Caki2 (cell line): ENCODE measurements at places on chromosomes 1 and 21. TPM values are rescaled to one million over a fixed set of nuclear protein-coding genes. Genes with fewer than 3 reads are reported as not detected.

DNA sequence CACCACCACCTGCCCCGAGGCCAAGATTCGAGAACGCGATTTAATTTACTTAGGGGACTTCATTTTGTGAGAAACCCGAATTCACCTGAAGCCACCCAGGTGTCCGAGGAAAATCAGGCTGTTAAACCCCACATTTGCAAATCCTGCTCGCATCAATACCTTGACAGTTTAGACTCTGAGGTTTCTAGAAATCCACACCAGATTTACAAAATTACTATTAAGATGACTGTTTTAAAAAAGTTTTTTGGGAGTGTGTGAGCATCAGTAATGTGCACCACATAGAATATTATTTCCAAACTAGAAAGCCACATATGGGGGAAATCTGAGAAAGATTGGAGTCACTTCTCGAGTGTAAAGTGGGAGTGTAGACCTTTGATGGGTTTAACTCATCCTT lies 685 bp downstream of the RIMKLA start:
- no peak for DNase-seq

- peak; percentile 18 for DNase-seq
These were observed 35.4 kb upstream of the CD1D start for GRCh38 chr1:158145173-158145719.

DNA sequence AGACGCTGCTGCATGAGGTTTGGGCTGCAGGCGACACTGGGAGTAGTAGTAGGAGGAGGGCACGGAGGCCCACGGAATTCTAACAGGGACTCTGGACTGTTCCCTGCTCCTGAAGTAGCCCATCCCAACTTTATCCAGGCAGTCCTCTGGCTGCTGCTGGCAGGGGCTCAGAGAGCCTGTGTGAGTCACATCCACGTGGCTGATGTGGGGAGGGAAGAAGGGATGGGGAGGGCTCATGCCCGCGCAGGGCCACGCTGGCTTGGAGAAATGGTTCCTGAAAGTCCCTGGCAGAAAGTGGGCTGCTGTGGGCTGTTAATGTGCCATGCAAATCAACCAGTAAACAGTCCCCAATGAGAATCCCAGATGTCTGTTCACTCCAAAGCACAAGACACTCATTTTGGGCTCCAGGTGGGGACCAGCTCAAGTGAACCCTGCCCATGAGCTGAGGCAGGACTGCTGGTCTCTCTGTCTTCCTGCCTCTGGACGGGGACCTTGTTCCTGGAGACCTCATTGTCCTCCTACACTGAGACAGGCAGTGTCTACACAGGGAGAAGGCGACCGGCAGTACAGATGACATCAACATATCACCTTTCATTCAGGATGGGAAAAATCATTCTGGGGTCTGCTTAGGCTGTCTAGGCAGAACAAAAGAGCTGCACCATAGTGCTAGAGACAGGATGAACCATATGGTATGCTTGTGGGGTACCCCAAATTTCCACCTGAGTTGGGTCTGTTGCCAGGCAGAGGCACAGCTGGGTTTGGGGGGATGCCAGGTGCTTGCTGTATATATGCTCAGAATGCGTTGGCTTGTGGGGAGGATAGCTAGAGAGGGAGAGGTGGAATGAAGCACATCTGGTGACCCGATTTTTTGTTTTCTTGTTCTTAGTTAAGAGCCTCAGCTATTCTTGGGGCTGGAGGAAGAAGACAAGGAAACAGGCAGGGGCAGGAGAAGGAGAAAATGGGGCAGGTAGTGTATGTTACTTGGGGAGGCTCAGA lies 57.9 kb upstream of the FMOD start:
- DNase-seq = no peak

The VHLL gene
- total RNA-seq = not detected in 2 replicates

- DNase-seq = no peak
These were observed 5.6 kb downstream of the SH3BGRL3 start for GRCh38 chr1:26285366-26286063.
